Retinal pigment epithelial cell (primary cell): ENCODE measurements at places on chromosomes 2 and 18.

GRCh38 chr2:19131871-19132270 is 226.6 kb downstream of the OSR1 start:
- no peak for DNase-seq

DNA sequence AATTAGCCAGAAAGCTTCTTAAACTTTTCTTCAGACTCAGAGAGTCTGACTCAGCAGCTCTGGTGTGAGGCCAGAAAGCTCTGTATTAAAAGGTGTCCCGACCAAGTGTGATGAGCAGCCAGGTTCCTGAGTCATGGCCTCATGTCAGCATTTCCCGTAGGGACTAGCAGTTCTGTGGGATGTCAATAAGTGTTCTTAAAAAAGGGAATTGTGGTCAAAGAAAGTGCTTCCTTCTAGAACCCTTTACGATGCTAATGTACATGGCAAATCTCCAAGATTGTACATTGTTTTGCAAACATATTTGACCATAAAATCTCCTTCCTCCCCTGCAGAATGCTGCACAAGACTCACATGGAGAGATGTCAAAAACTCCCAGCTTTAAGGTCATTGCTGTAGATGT is 80.1 kb downstream of the PLA2R1 start:
- DNase-seq: no peak

DNA sequence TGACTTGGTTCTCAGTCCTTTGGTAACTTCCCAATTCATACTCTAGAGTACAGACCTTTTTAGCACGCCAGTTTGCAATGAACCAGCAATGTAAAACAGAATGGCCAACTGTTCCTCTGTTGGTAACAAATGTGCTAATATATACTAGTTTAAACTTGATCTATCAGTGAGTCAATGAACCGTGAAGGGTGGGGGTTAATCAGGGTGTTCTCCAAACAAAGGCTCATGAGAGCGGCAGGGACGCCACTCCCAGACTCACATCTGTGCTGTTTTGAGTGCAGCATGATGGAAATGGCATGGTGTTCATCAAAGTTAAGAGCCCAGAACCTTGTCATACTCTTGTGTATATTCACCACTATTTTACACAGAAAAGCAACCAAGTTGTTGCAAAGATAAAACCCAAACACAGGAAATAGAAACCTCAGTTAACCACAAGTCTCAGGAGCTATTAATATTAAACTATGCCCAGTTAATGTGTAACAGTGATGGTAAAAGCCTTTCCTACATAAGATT is 70.3 kb downstream of the CERKL start:
- no peak for DNase-seq

GRCh38 chr2:151289972-151290866 is 751 bp upstream of the NMI start:
- no peak for DNase-seq

- DNase-seq: no peak
Observed at GRCh38 chr18:78582181-78582709, 397.4 kb upstream of the SALL3 start.
